ENCODE measurements at places on chromosomes 1 and 21. TPM values are rescaled to one million over a fixed set of nuclear protein-coding genes. Genes with fewer than 3 reads are reported as not detected.

The KAZN gene
- total RNA-seq, result 24.3 TPM

The DUSP23 gene
- total RNA-seq, result 6.8 TPM

The SH2D1B gene
- total RNA-seq, result 0.66 TPM

The TMPRSS3 gene
- 0.15 TPM for total RNA-seq

The ARHGAP30 gene
- total RNA-seq, result 0.87 TPM
